Peyer's patch (tissue), 4 donors: ENCODE measurements at places on chromosomes 13 and 19.

DNA sequence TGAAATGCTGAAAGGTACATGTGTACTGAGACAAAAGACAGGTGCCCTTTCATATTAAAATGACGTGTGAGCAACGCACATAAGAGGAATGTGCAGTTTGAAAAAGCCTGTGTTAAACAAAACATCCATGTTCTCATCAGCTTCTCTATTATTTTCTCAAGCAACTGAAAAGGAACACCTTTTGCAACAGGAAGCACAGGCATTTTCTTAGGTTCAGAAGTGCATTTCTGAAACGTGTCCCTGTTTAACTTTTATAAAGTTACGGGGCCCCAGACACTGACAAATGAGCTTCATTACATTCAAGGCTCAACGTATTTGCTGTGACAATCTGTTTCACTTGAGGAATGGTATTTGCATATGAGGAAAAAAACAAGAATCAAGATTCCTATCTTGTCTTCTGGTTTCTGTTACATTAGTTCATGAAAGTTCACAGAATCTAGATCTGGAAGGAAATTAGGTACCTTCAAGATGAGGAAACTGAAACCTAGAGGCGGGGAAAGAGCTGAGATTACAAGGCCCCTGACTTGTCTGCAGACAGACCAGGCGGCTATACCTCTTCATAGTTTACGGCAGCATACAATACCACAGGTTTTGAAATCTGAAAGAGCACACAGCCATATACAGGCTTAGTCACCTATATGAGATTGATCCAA, 431.7 kb downstream of the KLF12 start:
- no peaks in the 10 kb centered on the region for H3K27me3 ChIP-seq
- H3K4me3 ChIP-seq, result no peak overlapping the region
- no peaks in the 10 kb centered on the region for H3K36me3 ChIP-seq
- DNase-seq, result no peak
- H3K27ac ChIP-seq, result no peak overlapping the region

- H3K27me3 ChIP-seq, result no peaks in the 10 kb centered on the region
- no peak overlapping the region for H3K4me3 ChIP-seq
- peaks cover 5% of the 10 kb centered on the region for H3K36me3 ChIP-seq
- no peak for DNase-seq
- H3K4me1 ChIP-seq, result no peaks in the 10 kb centered on the region
- no peak overlapping the region for H3K27ac ChIP-seq
These were observed 3.5 kb upstream of the SPACA4 start for GRCh38 chr19:48603001-48603400.

- no peaks in the 10 kb centered on the region for H3K27me3 ChIP-seq
- DNase-seq, result no peak
- no peaks in the 10 kb centered on the region for H3K4me1 ChIP-seq
- H3K4me3 ChIP-seq, result no peak overlapping the region
These were observed 53.3 kb downstream of the TEX26 start for GRCh38 chr13:30985637-30986205.

DNA sequence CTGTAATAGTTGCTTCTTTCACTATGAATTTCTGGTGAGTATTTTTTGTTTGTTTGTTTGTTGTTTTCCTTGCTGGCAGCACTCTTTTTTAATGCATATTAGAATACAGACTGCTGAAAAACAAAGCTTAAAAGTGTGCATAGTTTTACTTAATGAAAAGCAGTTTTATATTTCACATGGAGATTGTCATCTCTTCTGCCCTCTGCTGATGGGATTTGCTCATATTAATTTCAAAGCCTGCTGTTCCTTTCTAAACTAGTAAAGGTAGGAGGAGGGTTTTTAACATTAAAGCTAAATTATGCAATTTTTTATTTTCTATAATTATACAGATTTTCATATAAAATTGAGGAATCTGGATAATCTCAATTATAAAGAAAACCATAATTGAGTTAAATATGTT, 692.6 kb upstream of the SLITRK1 start:
- no peak for DNase-seq
- no peaks in the 10 kb centered on the region for H3K27me3 ChIP-seq
- no peaks in the 10 kb centered on the region for H3K36me3 ChIP-seq
- H3K27ac ChIP-seq, result no peak overlapping the region
- H3K4me3 ChIP-seq, result no peak overlapping the region

DNA sequence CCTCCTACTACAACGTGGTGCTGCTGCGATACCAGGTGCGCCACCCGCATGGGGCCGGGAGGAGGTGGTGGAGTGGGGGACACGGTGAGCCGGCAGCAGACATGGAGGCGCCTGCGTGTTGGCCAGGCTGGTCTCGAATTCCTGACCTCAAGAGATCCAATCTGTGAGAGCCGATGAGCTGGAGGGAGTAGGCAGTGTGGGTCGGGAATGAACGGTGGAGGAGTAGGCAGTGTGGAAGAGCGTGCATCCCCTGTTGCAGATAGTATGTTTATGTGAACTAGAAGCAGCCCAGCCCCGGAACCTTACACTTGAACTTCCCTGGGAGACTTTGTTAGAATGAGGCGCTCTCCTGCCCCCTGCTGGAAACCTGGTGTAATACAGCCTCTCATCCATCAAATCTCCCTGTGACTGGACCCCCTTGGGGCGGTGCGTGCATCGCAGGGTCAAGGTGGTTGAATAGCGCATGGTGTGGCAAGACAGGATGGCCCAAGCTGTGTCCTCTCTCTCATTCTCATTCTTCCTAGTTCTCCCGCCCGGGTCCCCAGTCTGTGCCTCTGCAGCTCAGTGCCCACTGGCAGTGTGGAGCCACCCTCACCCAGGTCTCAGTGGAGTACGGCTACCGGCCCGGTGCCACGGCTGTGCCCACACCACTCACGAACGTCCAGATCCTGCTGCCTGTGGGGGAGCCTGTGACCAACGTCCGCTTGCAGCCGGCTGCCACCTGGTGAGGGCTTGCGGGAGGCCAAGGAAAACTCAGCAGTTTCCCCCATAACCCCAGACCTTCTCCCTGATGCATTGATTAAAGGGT, 10.5 kb upstream of the B3GNT3 start:
- no peak overlapping the region for H3K27ac ChIP-seq
- H3K27me3 ChIP-seq, result no peaks in the 10 kb centered on the region
- DNase-seq, result peak; percentile 89
- H3K4me1 ChIP-seq, result no peaks in the 10 kb centered on the region

DNA sequence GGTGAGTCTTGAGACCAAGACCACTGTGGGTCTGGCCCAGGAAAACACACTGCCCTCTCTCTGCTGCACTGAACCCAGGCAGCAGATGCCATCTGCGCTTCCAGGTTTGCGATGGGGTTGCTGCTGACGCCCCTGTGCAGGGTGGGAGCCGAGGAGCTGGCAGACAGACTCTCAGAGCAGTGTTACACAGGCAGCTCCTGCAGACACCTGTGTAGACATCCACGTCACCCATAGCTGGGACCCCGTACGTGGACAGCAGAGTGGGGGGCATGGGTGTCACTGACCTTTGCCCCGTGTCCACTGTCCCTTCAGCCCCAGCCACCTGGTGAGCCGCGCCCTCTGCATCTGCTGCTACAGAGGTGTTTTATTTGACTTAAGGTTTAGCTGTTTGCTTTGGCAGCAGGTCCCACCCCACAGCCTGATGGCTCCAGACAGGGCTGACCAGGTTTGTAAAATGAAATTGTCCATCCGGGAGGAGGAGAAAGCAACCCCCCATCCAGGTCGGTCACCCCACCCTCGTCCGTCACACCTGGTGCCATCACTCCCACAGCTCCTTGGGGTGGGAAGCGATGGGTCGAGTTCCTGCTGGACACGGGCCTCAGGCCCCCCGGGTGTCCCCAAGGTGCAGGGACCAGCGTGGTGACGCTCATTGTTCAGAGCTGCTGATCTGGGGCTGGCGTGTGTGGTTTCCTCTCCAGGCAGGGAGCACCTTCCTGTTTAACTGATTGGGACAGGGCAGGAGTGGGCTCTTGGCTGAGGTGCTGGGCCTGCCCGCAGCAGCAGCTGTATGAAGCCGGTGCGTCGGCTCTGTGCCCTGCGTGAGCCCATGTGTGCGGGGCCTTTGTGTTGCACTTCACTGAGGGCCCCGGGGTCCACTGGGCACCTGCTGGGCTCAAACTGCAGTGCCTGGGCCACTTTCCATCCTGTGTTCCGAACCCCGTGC, 28.4 kb downstream of the MCF2L start:
- H3K36me3 ChIP-seq, result no peaks in the 10 kb centered on the region
- H3K27ac ChIP-seq, result no peak overlapping the region
- no peak overlapping the region for H3K4me3 ChIP-seq
- no peaks in the 10 kb centered on the region for H3K27me3 ChIP-seq
- DNase-seq, result no peak
- peaks cover 53% of the 10 kb centered on the region for H3K4me1 ChIP-seq
